ENCODE measurements at places on chromosomes 13 and 19.

- DNase-seq: no peak
Measured at GRCh38 chr19:48806518-48806817, 4.4 kb downstream of the BCAT2 start.

- DNase-seq: no peak
Measured at GRCh38 chr19:30752876-30753275, 380.7 kb downstream of the ZNF536 start.

DNA sequence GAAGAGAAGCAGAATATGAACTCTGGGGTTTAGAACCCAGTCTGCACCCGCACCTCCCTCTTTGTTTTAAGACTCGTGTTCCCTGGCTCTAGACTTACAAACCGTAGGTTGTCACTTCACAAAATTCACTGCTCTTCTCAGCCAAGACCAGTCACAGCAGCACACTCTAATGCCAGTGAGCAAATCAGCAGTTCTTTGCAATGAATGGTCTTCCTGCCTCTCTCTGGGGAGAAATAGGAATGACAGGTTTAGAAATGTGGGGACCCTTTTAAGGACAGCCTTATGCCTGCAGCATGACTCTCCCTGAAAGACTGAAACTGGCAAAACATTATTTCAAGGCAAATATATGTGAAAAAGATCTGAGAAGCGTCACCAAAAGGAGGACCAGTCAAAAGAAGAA is 156.9 kb downstream of the KCTD15 start:
- DNase-seq: no peak

GRCh38 chr13:61728471-61728870 is 312.8 kb upstream of the PCDH20 start:
- DNase-seq: no peak

DNA sequence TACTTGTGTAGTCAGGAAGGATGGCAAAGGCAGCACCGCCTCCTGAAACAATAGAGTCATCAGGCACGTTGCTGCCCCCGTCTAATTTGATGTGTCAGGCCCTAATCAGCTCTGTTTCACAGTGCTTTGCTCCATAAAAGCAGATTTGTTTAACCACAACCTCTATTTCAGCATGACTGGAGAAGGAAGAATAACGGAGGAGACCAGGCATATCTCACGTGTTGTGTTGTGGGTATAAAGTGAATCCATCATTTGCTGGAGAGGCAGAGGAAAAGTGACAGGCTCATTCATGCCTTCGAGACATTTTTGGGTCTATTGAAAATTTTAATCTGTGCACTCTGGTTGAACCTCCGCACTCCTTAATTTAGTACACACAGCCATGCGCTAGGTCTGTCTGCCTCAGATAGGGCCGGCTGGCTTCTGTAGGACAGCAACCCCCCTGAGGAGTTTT is 940.4 kb upstream of the SLC10A2 start:
- no peak for DNase-seq

DNA sequence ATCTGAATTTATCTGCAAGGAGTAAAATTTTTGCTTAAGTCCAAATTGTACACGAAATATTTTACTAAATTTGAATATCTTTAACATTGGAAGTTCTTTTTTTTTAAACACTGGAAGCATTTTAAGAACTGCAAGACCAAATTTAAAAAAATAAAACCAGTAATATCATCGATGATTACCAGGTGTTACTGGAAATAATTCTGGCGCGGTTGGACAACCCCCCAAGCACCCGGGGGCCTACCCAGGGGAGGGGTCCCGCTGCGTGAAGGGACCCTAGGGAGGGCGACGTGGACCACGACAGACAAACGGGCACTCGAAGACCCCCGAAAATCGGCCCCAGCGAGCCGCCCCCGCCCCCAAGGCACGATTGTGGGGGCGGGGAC is 12.6 kb upstream of the JSRP1 start:
- no peak for DNase-seq

GRCh38 chr19:28019371-28019770 is 1193.6 kb downstream of the UQCRFS1 start:
- no peak for DNase-seq

DNA sequence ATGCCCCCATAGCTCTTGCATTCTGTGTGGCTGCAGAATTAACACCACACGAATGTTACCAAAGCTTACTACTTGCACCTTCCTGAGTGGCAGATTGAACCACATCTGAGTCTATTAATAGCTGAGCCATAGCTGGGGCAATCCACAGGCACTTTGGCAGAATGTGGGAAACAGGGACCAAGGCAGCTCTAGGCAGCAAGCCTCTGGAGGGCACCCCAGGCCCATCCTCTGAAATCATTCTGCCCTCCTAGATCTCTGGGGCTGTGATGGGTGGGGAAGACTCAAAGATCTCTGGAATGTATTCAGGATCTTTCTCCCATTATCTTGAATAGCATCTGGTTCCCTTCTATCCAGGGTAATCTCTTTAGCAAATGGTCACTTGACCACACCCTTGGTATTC is 139.3 kb downstream of the TNFRSF19 start:
- no peak for DNase-seq

DNA sequence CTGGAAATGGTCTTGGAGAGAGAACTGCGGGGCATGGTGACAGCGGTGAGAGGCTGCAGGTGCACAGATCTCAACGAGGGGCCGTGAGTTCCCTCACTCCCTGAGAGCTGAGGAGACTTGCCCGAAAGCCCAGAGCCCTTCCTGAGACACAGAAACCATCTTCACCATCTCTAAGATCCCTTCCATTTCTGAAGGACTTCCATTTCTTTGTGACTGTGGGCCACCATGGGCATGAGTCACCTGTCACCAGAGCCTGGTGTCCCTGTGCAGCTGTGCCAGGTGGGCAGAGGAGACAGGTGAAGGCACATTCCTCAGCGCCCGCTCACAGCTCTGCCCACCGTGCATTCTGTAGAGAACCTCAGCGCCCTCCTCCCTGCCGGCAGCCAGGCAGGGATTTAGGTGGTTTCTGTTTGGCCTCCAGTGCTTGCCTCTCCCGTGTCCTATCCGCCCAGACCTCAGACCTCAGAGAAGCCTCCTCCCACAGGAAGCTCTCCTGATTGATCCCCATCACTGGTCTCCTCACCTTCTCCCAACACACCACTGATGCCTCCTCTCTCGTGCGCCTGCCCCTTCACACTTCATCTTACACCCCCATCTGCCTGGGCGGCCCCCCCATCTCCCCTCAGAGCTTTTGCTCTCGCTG is 24.2 kb downstream of the SH3GL1 start:
- no peak for DNase-seq

DNA sequence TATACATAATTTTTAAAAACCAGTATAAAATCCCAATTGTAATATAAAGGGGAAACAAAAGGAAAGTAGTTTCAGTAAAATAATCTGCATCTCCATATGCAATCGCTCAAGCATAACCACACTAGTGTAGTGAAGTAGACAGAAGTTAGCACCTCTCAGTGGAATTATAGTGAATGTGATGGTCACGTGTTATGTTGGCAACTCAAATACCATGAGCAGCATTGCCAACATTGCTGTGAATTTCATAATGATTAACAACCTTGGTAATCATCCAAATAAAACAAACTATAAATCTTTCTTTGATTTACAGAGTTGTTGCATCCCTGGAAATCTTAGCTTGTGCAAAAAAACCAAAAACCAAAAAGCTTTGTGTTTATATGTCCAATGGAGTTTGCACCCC is 77.3 kb upstream of the SIAH3 start:
- DNase-seq: no peak

GRCh38 chr19:10518444-10519361 is 1.5 kb upstream of the S1PR5 start:
- DNase-seq: no peak

GRCh38 chr19:45168767-45169351 is 8.1 kb upstream of the NKPD1 start:
- no peak for DNase-seq

- DNase-seq: no peak
Measured at GRCh38 chr13:99527301-99527700, 26.0 kb downstream of the TM9SF2 start.

GRCh38 chr19:35116072-35116801 is 614 bp downstream of the FXYD3 start:
- DNase-seq: no peak

DNA sequence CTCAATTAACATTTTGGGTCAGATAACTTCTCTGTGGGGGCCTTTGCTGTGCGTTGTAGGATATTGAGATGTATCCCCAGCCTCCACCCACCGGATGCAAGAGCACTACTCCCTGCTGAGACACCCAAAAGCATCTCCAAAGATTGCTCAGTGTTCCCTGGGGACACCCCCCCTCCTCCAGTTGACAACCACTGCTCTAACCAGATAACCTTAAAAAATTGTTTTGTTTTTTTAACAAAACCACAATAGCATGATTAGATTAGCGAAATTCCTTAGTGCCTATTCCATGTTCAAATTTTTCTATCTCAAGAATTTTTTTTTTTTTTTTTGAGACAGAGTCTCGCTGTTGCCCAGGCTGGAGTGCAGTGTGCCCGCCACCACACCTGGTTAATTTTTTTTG is 2.6 kb upstream of the EPN1 start:
- no peak for DNase-seq

DNA sequence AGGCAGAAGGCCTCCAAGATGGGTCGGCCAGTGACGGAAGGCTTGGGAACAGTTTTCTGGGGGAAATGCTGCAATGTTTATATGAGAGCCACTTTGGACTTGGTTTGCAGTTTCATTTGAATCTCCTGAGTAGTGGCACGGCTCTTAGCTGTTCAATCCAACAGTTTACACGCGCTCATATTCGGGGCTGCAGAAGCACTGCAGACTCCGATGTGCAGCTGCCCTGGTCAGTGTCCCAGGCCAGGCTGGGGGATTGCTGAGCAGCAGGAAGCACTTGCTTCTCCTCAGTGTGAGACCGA is 31.7 kb downstream of the CEBPG start:
- DNase-seq: no peak

DNA sequence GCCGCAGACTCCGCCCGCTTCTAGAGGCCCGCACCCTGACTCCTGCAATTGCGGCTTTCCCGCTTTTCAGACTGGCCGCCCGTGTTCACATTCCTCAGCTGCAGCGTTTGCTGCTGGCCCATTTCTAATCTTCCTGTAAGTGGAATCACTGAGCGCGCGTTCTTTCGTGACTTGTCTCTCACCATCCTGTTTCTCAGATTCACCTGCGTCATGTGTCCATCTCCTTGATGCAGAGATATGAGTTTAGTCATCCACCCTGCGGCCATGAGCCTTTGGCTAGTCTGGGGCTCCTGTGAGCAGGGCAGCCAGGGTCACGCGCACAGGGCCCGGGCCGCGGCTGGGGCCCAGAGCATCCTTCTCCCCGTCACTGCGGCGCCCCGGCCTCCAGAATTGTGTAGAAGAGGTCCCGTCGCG is 110.0 kb downstream of the CRYL1 start:
- DNase-seq: no peak

DNA sequence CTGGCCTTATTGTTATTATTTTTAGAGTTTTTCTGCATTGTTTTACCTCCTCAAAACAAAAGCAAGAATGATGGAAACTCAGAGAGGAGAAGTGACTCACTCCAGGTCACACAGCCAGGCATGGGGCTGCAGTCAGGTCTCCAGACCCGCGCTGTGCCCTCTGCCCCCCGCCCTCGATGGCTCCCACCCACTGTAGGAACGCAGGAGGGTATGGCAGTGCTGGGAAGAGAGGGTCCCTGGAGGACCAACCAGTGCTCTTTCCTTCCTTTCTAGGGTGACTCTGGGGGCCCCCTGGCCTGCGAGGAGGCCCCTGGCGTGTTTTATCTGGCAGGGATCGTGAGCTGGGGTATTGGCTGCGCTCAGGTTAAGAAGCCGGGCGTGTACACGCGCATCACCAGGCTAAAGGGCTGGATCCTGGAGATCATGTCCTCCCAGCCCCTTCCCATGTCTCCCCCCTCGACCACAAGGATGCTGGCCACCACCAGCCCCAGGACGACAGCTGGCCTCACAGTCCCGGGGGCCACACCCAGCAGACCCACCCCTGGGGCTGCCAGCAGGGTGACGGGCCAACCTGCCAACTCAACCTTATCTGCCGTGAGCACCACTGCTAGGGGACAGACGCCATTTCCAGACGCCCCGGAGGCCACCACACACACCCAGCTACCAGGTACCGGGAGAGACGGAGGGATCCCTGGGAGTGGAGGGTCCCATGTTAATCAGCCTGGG is 5.6 kb downstream of the TIMM13 start:
- no peak for DNase-seq

DNA sequence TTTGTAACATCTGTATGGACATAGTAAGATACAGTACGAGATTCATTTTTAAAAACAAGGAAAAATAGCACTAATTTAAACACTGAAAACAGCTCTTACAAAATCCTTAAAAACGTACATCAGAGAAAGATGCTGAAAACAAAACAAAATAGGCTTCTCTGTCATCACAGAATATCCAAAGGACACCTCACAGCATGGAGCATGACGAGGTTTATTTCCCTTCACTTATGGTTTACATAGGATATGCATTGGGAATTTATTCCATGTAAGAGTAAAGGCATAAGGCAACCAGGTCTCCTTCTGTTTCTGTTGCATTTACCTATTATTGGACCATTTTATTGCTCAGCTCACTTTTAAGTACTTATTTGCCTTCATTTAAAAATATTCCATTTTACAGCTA is 3.0 kb downstream of the KCTD12 start:
- DNase-seq: no peak

DNA sequence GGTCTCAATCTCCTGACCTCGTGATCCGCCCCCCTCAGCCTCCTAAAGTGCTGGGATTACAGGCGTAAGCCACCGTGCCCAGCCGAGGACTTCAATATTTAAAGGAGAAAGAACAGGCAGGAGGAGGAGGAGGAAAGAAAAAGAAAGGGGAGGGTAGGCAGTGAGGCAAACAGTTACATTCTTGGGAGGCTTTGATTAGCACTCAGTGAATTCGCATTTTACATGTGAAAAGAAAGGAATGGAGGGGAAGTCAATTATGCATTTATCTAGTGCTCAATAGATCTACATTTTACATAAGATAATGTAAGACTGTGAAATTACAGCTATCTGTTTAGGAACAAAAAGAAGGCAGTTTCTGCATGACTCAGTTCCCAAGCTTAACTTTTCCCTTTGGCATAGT is 30.9 kb upstream of the CXCL17 start:
- DNase-seq: no peak

DNA sequence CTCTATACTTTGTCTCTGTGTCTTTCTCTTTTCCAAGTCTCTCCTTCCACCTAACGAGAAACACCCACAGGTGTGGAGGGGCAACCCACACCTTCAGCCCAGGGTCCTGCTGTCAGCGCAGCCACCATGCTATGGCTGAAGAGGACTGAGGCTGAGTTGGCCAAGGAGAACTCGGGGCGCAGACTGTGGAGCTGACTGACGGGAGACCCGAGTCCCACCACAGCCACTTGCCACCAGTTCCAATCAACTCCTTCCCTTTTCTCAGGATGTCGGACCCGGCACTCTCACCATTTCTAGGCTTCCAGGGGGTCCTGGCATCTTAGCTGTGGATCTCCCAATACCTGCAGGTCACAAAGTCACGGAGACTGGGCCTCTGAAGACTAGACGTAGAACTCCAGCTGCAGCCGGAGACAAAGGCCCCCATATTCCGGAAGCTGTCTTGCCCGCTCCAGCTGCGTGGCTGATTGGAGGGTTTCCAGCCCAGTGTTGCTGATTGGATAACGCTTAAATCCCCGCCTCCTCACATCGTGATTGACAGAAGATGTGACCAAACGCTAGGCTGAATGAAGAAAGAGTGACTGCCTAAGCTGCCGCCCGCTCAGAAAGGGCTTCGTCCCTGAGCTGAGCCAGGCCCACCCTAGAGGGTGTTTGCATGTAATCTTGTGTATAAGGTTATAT is 63.6 kb downstream of the ZNF429 start:
- peak; percentile 39 for DNase-seq

GRCh38 chr19:18214779-18215433 is 11.1 kb upstream of the RAB3A start:
- DNase-seq: no peak

GRCh38 chr19:19169236-19170052 is 619 bp downstream of the MEF2B start:
- no peak for DNase-seq

Data from activated CD8-positive, alpha-beta memory T cell treated with anti-CD3 and anti-CD28 coated beads for 1 hour (primary cell).